ENCODE measurements at places on chromosomes 16 and 17. TPM values are rescaled to one million over a fixed set of nuclear protein-coding genes. Genes with fewer than 3 reads are reported as not detected.
A peak's percentile ranks its signal among the peaks of the same experiment; 100 is the strongest.

GRCh38 chr17:51818777-51819176 lies 339.7 kb downstream of the CA10 start:
- DNase-seq, result no peak

DNA sequence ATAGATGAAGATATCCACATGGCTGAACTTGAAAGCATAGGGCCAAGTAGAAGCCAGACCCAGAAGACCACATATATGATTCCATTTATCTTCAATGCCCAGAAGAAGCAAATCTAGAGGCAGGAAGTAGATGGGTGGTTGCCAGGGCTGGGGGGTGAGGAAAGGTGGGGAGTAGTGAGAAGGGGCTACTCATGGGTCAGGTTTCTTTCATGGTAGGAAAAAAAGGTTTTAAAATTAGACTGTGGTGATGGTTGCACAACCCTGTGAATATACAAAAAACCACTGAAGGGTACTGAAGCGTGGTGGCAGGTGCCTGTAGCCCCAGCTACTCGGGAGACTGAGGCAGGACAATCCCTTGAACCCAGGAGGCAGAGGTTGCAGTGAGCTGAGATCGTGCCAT lies 5.4 kb downstream of the CD2BP2 start:
- DNase-seq, result no peak

- DNase-seq, result no peak
Observed at GRCh38 chr17:80971704-80972304, 19.8 kb upstream of the CHMP6 start.

DNA sequence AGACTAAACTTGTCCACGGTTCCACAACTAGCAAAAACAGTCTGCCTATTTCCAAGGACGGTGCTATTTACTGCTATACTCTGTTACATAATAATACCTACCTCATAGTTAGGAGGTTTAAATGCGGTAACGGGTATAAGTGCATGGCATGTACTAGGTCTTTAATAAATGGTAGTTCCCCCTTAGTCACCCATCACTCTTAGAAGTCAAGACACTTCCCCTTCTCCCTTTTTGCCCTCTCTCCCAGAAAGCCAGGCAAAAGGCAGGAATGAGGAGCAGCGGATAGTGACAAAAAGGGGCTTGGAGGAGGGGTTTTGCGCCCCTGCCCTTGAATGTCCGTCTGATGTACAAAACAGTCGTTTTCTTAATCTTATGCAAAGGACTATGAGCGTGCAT lies 1.1 kb upstream of the LSM12 start:
- no peak for DNase-seq

DNA sequence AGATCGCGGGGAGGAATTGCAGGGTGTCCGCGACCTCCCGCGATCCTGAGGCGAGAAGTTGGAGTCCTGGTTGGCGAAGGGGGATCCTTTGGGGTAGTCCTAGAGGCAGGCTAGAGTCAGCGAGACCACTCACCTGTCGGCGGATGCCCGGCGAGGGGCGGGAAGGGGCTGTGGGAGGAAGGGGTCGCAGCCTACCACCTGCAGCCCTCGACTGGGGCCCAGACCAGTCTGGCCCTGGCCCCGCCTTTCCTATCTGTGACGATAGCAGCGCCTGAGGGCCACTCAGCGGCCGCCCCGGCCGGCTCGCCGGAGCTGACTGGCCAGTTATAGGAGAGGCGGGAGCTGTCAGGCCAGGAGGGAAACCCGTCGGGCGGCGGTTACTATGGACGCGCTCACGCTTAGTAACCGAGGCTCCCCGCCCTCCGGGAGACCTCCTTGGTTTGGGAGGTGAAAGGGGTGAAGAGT lies at the start of gene TEKT3:
TSS of gene TEKT3 (minus strand) at position 213 of the 465 bp plus-strand sequence. CDS start 10,012 bp downstream, outside the sequence.
- peak; percentile 95 for DNase-seq

DNA sequence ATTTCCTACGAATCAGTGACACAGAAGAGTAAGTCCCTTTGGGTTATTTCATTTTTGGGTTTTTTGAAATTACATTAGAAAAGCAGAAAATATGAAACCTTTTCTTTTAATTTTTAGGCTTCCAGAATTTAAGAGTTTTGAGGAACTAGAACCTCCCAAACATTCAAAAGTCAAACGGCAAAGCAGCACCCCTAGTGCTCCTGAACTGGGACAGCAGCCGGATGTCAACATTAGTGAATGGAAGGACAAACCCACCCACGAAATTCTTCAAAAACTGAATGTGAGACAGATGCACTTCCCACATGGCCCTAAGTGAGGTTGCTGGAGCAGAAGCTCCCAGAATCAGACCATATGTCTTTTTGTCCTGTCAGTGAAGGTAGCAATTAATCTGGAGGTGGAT lies 199.4 kb downstream of the PHKB start:
- no peak for DNase-seq

DNA sequence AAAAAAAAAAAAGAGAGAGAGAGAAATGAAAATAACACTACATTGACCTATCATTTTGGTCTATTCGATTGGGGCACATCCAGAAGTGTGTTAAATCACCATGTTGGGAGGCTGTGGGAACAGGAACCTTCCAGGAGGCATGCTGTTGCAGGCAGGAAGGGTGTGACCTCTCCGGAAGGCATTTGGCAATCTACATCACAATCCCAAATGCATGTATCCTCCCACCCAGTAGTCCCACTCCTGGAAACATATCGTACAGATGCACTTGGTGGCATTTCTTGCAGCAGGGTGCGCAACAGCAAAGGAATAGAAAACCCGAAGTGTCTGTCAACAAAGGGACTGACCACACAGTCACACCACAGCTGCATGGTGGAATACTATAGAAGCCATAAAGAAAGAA lies 7.9 kb downstream of the PLLP start:
- no peak for DNase-seq

DNA sequence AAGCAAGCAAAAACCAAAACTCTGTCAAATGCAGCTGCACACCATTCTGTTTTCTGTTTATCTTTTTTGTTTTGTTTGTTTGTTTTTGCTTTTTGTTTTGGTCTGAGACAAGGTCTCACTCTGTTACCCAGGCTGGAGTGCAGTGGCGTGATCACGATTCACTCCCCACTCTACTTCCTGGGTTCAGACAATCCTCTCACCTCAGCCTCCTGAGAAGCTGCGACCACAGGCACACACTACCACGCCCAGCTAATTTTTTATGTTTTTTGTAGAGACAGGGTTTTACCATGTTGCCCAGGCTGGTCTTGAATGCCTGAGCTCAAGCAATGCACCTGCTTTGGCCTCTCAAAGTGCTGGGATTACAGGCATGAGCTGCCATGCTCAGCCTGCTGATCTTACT lies 19.3 kb upstream of the SLFN13 start:
- DNase-seq, result no peak

DNA sequence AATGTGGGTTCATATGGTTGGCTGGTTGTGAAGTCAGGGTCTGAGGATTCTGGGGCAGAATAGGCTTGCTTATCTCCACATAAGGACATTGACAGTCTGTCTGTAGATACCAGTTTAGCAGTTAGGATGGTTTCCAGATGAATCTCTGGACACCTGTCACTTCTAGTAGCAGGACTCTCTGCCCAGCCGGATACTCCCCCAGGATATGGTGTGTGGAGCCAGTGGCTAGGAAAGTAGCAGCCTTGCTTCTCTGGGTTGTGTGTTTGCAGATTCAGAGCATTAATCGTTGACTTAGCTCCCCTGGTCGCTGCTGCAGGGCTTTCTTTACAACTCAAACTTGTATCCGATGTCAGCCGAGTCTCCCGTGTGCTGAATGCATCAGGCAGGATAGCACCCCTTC lies 45.2 kb downstream of the CLEC16A start:
- no peak for DNase-seq

- DNase-seq, result peak; percentile 80
Observed at GRCh38 chr17:57783338-57783742, 38.2 kb upstream of the CCDC182 start.

Gene ZNF75A
- polyA plus RNA-seq, result 8.0 TPM

Gene PERCC1
- not detected for polyA plus RNA-seq

Gene VAT1L
- 4.4 TPM for polyA plus RNA-seq

Gene C17orf100
- polyA plus RNA-seq, result 3.3 TPM

Gene ZNF778
- 1.5 TPM for polyA plus RNA-seq

Gene UNK
- 15.1 TPM for polyA plus RNA-seq

Gene RNF167
- polyA plus RNA-seq, result 134 TPM

Gene OR1A1
- polyA plus RNA-seq, result not detected
